ENCODE measurements at places on chromosomes 12 and 14. TPM values are rescaled to one million over a fixed set of nuclear protein-coding genes. Genes with fewer than 3 reads are reported as not detected.

- no peak for DNase-seq
Observed at GRCh38 chr12:54443446-54443845, 24.4 kb upstream of the ITGA5 start.

The C12orf56 gene
- not detected for total RNA-seq

DNA sequence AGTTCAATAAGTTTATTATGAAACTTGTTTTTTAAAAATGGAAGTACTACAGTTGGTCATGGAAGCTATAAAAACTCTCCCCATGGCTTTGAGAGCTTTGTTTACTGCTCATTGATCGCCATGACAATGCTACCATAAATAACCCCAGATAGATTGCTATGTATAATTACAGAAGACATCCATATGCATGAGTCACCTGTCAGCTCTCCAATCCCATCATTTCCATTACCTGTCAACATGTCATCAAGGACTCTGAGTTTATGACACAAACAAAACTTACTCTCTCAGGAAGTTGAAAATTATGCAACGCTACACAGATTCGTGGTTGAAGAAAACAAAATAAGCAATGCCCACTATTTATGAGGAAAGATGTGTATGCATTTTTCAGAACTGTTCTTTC lies 144.4 kb downstream of the SEC23A start:
- DNase-seq = no peak

DNA sequence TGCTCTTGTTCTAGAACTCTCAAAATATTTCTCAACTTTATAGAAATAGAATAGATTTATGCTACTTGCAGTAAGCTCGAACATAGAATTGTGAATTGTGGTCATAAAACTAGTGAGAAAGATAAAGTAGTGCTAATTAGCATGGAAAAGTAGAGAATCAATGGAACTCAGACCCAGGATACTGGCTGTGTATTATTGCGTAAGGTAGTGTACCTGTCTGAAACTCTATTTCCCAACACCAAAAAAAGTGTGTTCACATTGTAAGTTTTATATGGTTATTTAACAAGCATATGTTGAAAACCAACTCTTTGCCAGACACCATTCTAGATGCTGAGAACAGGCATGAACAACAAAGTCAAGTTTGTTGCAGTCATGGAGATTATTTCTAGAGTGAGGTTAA lies 720.5 kb upstream of the ATXN7L3B start:
- DNase-seq = no peak

GRCh38 chr12:97308576-97309198 lies 153.9 kb upstream of the RMST start:
- DNase-seq = no peak

DNA sequence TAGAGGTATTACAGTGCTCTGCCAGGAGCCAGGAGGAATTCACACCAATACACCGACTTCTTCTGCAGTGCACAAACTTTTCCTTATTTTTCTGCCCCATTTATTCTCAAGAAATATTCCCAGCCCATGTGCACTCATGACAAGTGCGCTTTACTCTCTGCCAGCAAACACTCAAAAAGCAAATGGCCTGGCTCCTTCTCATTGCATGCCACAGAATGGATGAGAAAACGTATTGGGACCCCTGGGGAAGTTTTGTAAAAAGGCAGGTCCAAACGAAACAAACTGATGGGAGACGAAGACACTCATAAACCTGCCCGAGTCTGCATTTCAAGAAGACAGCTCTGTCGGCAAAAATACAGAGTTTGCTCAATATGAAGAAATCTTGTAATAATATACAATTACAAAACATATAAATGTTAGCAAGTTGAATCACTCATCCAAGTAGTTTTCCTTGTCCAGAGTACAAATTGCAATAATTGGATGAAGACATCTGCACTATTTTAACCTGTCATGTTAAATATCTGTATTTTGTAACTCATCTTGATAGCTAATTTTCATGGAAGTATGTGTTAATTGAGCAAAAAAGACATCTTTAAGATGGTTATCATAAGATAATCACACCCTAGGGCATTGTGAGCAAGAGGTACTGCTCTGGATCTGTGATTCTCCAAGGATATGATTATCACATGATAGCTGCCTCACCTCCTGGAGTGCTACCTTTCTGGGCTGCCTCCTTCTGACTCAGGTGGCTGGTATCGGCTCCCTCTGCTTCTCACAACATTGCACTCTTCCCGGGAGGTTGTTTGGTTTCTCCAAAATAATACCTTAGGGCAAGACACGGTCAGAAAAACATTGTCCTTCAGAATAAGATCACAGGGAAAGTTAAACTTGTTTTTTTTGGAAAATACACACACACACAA lies 260.8 kb upstream of the G2E3 start:
- DNase-seq = no peak

The EFCAB11 gene
- 4.2 TPM for total RNA-seq

The AQP6 gene
- total RNA-seq = 0.25 TPM

The RGS6 gene
- total RNA-seq = 24.5 TPM

DNA sequence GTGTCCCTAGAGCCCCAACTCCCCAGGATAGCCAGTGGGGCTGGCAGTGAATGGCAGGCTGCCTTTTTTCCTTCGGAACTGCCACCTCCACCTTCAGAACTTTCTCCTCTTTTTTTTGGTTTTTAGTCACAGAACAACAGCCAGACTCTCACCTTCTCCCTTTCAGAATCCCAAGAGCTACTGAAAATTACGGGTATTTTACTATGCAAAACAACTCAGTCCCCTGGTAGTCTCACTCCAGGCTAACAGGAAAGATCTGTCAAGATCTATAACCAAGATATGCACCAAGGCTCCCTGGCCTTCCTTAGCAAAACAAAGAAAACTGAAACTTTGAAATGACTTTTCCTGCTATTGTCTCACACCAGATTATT lies 12.5 kb downstream of the PLEKHG6 start:
- no peak for DNase-seq

DNA sequence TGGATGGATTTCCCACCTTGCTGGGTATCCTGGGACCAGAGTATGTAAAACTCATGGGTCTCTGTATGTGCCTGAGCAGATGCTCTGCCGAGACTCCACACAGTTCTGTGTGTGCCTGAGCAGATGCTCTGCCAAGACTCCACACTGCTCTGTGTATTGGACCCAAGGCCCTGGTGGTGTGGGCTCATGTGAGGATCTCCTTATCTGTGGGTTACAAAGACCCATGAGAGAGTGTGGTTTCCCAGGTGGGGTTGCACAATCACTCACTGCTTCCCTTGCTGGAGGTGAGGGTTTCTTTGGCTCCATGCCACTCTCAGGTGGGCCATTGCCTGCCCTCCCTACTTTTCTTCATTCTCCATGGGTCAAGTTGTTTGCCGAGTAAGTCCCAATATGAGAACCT lies 141.5 kb downstream of the TBC1D30 start:
- no peak for DNase-seq

DNA sequence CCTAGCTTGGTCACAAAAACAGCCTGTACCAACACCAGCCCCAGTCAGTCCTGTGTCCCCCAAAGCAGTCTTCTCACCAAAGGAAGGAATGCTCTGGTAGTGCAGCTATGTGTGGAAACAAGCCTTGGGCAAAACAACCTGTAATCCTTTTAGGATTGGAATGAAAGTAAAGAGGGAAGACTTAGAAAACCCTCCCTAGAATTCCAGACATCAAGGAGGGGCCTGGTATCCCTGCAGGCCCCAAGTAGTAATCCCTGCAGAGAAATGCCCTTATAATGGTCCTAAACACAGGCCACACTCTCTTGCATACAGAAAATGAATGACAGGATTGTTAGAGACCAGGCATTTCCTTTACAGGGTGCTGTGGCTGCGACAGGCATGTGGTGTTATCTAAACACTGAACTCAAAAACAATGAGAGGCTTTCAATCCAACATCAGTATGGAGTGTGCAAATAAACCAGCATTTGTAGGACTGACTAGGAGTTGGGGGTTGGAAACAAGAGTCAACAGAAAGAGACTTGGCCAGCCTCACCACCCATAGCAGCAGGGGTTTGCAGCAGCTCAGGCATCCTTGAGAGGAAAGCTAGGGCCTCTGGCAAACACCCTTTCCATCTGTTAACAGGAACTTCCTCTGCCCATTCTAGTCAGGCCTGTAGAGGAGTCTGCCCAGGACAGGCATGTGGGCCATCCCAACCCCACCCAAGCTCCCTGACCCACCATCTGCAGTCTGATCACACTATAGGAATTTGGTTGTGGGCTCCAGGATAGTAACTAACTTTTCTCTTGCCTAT lies 59.1 kb downstream of the DCAF5 start:
- DNase-seq = no peak

The TCL1B gene
- total RNA-seq = not detected

The ALG10B gene
- total RNA-seq = 7.6 TPM

- DNase-seq = no peak
Observed at GRCh38 chr12:26255893-26256645, 60.7 kb downstream of the SSPN start.

- no peak for DNase-seq
Observed at GRCh38 chr12:75894965-75895754, 136.4 kb downstream of the PHLDA1 start.

DNA sequence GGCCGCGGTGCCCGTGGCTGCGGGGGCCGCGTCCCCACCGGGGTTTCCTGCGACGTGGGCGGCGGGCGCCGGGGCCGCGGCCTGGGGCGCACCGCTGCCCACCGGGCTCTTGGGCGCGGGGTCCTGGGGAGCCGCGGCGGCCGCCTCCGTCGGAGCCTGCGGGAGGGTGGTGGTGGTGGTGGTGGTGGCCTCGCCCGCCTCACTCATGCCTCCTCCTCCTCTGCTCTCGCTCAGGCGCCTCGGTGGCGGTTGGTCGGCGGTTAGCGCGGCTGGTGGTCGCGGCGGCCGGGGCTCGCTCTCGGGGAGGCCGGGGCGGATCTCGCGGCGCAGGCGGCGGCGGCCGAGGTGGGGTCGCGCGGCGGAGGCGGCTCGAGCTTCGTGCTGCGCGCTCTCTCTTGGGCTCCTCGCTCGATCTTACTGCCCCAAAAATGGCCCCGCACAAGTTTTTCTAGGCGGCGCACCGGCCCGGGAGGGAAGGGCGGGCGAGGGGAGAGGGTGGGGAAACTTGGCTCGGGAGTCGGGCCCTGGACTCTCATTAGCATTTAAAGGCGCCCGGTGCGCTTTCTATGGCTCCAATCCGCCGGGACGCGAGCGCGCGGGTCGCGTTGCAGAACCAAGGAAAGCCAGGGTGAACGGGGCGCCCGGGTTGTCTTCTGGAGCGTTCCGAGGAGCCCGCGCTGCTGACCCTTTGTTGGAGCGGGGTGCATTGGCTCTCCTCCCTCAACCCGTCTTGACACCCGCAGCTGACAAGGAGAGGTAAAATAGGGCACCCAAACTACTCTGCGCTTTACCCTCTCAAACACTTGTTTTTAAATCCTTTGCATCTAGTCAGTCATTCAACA lies at the start of gene YBX3:
TSS of gene YBX3 (minus strand) at position 419 of the 842 bp plus-strand sequence. CDS start at position 207, 212 bp downstream.
- DNase-seq = peak; percentile 96

The AKAP5 gene
- total RNA-seq = 0.23 TPM

All from right cardiac atrium (tissue), 5 donors.